ENCODE measurements at places on chromosomes 2 and 18.

DNA sequence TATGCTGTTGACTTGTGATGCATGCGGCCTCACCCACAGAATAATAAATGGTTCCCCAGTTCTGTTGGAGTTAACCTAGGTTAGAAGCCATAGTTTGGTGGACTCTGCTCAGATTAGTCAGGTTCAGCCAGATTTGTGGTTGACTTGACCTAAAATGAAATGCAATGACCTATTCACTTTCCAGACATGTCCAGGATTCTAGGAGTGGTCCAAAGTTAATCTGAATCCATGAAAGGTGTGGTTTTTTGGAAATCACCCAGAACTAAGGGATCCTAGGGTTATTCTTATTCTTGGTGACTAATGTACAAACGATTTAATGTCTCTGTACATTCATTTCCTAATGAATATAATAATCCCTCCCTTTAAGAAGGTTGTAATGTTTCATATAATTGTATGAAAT is 88.9 kb upstream of the RBBP8 start:
- DNase-seq, result no peak

- DNase-seq, result no peak
Observed at GRCh38 chr18:69172046-69172445, 228.6 kb upstream of the DOK6 start.

DNA sequence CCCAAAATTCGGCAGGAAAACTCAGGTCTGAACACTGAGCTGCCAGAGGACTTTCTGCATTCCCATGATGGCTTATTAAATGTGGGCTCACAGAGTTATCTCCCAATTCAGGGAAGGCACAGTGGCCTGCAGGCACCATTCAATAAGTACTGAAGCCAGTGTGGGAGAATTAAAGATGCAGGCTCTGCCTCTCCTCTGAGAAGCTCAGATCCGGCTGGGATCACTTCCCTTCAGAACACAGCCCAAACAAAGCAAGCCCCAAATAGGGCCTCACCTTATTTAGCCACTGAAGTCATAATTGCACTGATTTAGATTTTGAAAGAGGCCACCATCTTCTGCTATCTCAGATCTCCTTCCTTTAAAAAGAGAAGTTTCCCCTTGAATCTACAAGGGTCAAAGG is 94.3 kb downstream of the MAPK4 start:
- no peak for DNase-seq

DNA sequence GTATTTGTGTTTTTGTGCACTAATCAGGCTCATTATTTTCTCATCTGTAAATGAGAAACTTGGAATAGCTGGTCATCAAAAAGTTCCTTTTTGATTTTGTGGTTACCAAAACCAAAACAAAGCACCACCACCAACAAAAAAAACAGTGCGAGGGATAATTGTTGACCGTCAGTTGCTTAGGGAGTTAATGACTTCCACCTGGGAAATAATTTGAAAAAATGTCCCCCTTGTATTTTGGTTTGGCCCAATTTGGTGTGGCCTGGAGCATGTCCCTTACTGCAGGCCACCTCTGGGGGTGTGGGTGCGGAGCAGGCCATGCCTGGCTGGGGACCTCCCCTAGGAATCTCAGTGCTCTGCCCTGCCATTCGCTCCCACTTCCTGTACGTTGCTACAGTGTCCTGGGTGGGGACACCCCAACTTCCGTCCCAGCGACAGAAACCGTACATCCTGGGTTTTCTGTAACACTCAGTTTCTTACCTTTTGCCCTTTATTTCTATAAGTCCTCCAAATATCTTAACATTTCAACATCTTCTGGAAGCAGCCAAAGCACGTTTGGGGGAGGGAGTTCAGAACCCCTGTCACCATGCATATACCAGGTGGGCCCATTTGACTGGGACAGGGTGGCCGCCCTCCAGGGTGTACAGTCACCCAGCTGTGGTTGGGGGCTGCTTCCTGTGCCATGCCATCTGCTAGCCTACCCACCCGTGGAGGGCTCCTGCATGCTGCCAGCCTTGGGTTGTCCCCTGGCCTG is 31.3 kb downstream of the NCK2 start:
- no peak for DNase-seq

GRCh38 chr2:69943843-69944525 is 17.4 kb downstream of the ASPRV1 start:
- no peak for DNase-seq

DNA sequence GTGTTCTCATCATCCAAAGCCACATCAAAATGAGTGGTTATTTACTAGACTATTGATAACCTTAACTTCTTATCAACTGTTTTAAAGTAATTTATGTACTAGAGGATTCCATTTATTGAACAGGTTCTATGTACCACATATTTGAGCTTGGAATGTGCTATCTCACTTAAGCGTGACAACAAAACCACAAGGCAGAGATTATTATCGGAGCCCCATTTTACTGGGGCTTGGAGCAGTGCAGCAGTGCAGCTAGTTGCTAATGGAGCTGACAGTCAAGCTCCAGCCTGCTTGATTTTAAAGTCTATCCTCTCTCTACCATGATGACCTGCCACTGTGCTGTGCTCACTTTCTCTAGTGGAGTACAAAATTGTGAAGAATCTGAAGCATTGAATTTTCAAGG is 24.6 kb downstream of the GCG start:
- no peak for DNase-seq

DNA sequence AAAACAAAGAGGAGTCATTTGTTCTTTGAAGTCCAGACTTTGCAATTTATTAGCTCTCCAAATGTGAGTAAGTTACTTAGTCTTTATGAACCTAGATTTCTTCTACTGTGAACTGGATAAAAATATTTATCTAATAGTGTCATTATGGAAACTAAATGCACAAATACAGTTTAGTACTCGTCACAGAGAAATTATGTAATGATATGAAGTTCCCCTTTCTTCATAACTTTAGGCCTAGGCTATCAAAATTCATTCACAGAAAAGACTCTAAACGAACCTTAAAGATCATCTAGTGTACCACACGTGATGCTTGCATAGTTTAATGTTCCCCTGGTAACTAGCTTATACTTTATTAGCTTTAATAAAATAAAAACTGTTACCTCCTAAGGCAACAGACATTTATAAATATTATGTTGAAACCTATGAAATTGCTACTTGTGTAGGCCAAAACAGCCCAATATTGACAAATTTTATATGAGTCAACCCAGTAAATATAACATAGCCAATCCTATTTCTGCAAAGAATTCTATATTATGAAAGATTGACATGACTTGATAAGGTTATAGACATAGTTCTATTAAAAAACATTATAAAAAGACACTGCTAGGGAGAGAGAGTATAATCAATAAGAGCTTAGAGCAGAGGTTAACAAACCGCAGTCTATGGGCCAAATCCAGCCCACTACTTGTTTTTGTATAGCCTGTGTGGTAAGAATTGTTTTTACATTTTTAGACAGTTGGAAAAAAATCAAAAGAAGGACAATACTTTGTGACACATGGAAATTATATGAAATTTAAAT is 44.9 kb upstream of the ITPRID2 start:
- no peak for DNase-seq

DNA sequence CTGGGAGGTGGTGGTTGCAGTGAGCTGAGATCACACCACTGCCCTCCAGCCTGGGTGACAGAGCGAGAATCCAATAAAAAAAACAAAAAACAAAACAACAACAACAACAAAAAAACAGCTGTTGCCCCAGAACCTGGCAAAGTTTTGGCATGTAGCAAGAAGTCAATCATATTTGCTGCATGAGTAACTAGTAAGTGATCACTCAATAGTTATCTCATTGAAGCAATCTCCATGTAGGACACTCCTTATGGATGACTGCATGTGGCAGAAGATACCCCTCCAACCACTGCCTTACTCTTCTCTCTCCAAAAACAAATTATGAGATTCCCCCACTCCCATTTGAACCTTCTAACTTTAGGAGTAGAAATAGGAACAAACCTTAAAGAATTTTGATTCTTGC is 113.7 kb downstream of the TTC27 start:
- DNase-seq, result no peak

DNA sequence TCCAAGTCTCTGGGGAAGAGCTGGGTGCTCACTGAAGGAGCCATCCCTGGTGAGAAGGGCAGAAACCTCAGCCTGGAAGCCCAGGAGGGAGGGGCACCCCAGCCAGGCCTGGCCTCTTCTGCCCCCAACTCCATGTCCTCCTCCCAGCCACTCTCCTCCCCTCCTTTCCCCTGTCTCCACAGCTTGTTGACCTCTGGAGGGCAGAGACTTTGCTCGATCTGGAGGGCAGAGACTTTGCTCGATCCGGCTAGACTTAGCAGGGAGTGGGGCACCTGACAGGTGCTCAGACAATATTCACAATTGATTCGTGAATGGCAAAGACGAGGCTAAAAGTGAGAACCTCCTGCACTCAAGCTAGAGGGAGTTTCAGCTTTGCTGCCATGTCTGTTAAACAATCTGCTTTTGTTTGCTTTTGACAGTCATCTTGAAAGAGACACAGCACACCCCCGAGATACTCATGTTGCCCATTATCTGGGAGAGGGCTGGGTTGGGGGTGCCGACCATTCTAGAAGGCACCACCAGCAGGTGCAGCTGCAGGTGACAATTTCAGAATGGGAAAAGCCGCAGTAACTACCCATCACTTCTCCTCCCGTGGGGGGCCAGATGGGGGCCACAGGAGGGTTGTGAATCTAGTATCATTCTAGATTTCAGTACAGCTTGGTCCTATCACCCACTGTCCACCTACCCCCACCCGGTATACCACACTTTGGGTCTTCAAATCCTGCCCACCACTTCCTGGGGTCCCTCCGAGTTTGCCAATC is 54.8 kb downstream of the DNMT3A start:
- no peak for DNase-seq

GRCh38 chr2:71796174-71796593 is 342.8 kb downstream of the DYSF start:
- DNase-seq, result no peak

DNA sequence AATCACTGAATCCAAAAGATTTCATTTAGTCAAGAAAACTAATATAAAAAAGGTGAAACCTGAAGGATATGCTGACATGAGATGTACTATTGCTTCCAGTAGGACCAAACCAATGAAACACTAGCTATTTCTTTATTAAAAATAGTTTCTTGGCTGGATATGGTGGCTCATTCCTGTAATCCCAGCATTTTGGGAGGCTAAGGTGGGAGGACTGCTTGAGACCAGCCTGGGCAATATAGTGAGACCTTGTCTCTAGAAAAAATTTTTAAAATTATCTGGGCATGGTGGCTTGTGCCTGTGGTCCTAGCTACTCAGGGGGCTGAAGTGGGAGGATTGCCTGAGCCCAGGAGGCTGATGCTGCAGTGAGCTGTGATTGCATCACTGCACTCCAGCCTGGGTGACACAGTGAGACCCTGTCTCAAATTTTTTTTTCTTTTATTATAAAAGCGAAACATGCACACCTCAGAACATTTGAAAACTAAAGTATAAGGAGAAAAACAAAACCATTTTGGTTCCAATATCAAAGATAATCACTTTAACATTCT is 266.2 kb downstream of the TGIF1 start:
- no peak for DNase-seq

GRCh38 chr18:8116341-8117005 is 492.8 kb upstream of the RAB12 start:
- DNase-seq, result no peak

- DNase-seq, result no peak
Observed at GRCh38 chr2:11711751-11712150, 34.7 kb upstream of the LPIN1 start.

- no peak for DNase-seq
Observed at GRCh38 chr2:156476021-156476849, 40.1 kb downstream of the GPD2 start.

GRCh38 chr2:133484106-133484505 is 84.2 kb downstream of the NCKAP5 start:
- DNase-seq, result no peak

Measured in renal pelvis (tissue), 12 donors.